ENCODE measurements at places on chromosomes 6 and 20. TPM values are rescaled to one million over a fixed set of nuclear protein-coding genes. Genes with fewer than 3 reads are reported as not detected.

Gene SIRPD
- not detected for total RNA-seq

Gene RALY
- total RNA-seq = 123 TPM

GRCh38 chr6:90993770-90994169, 406.9 kb upstream of the MAP3K7 start:
- no peak for DNase-seq

DNA sequence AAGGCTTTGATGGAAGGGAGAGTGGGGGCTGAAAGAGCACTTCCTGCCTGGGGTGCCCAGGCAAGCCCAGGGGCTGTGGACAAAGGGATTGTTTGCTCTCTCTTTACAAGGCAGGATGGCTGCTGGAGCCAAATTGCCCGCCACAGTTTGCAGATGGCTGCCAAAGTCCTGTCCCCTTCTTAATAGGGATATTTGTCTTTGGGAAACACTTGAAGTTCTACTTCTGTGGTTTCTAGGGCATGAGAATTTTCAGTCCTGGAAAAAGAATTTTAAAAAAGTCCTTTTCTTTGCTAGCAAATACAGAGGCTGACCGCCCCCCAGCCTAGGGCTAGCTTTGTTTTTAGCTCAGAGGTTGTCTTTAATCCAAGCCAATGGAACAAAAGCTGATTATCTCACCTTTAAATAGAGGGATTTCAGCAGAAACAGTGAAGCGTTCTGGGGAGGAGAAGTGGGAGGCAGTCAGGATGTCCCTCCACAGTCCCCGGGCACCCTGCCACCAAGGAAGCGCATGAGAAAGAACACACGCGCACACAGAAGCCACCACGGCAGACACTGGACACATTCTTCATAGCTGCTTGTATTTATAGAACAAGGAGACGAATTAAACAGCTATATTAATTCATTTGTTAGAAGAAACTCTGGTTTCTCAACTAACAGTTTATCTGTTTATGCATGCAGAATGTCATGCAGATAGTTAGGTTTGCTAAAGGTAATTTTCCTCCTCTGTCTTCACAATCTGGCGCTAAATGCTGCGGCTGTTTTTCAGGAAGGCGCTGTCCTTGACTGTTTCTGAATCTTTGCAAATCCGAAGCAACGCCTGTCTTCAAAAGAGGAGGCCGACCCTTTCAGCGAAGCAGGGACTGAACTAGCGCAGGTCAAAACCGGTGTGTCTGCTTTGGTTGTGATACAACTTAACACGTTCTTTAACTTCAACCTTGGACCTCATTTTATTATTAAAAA, 736.9 kb downstream of the QKI start:
- DNase-seq = no peak

GRCh38 chr20:40931410-40932044, 97.1 kb upstream of the TOP1 start:
- no peak for DNase-seq

Gene DEFB116
- not detected for total RNA-seq

Measured in hepatocyte (in vitro differentiated cells).